ENCODE measurements at places on chromosomes 4 and X.

DNA sequence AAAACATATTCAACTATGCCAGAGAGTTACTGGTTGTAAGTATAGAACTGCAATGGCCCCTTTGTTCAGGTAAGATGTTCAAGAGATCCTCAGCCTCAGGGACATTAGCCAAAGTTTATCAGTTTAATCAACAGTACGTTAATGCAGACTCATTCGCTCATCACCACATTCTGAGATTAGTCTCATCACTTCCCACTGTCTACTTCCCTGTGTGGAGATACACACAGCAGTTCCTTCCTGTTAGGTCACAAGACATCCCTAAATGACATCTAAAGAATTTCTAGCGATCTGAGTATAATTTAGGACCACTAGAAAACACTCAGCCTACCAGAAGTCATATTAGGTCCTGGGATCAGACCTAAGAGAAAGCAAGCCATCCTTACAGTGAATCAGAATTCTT lies 10.4 kb downstream of the SLC10A7 start:
- no peak for DNase-seq

GRCh38 chr4:185335579-185335978 lies 60.1 kb downstream of the LRP2BP start:
- no peak for DNase-seq

GRCh38 chrX:153411988-153412574 lies 809 bp downstream of the ZFP92 start:
- DNase-seq = no peak

DNA sequence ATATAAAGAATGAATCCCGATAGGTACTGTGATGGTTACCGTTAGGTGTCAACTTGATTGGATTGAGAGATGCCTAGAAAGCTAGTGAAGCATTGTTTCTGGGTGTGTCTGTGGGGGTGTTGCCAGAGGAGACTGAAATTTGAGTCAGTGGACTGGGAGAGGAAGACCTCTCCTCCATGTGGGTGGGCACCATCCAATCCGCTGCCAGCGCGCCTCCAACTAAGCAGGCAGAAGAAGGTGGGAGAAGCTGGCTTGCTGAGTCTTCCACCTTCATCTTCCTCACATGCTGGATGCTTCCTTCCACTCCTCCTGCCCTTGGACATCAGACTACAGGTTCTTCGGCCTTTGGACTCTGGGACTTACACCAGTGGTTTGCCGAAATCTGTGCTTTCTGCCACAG lies 40.1 kb downstream of the WFS1 start:
- DNase-seq = no peak

DNA sequence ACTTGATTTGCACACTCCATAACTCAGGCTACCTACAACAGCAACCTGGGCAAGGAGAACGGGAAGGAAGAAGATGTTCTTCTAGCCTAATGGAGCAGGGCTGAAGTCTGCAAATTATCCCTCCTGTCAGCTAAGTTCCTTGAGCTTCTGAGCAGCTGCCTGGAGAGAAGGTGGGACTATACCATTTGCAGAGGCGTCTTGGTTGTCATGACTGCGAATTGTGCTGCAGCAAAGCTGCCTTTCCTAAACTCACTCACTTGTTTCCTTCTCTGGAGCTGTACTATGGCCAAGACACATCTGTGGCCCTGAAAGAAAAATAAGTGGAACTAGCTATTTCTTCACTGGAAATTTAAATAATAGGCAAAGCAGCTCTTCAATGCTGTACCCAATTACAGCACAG lies 682.4 kb upstream of the GRIA3 start:
- DNase-seq = no peak

GRCh38 chrX:14829643-14830042 lies 43.2 kb downstream of the FANCB start:
- DNase-seq = no peak

All from GM12891 (cell line).